ENCODE measurements at places on chromosomes 12 and 14.
A peak's percentile ranks its signal among the peaks of the same experiment; 100 is the strongest.

DNA sequence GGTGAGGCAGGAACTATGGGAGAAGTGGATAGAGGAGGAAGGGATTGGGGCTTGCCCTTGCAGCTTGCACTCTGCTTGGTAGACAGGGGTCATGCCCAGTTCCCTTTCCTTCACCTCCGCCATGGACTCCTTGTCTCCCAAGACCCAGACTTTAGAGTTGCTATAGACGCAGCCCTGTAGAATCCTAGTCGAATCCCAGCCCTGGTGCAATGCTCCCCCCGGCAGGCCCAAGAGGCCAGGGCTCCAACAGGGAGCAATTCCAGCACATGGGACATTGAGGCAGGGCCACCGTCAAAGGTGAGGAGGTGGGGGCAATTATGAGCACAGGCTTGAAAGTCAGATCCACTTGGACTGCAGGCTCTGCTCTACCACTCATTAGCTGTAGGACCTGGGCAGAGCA lies 29.5 kb upstream of the BCDIN3D start:
- no peak for DNase-seq

GRCh38 chr14:103220134-103220981 lies 97.1 kb downstream of the TNFAIP2 start:
- DNase-seq = no peak

DNA sequence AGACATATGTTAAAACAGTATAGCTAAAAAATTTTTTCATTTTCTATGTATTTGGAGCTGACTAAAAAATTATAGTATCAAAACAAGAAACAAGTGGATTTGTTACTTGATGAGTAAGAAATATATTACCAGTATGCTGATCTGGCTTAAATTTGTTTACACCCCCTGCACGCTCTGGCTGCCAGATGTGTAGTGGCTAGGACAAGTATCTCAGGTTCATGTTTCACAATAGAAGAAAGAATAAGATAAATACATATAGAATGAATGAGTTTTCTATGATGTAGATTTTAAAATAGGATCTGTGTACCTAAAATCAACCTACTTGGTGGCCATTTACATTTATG lies 13.1 kb downstream of the NAA30 start:
- DNase-seq = no peak

DNA sequence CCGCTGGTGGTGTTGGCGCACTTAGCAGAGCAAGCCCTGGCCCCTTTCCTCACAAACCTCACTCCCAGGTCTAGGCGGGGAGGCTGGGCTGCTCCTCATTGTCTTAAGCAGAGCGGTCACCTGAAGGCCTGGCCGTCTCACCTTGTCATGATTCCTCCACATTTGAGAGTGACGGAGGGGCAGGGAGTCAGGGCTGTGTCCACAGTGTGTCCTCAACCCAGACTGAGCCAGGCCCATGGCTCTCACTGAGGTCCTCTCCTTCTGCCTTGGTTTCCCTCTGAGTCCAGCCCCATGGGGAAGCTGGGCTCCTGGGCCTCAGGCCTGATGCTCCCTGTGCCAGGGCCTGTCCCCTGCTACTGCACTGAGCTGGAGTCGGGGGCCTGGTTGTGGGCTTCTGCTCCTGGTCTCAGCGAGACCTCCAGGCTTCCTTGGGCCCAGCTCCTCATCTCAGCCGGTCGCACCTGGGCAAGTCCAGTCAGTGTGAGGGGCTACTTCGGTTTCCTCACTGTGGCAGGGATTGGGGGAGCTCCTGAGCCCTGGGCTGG lies 44.9 kb downstream of the KRT80 start:
- DNase-seq = no peak

GRCh38 chr14:103078860-103079587 lies 5.0 kb upstream of the LBHD2 start:
- no peak for DNase-seq

GRCh38 chr14:67331368-67332125 lies 28.1 kb downstream of the ATP6V1D start:
- DNase-seq = peak; percentile 13

DNA sequence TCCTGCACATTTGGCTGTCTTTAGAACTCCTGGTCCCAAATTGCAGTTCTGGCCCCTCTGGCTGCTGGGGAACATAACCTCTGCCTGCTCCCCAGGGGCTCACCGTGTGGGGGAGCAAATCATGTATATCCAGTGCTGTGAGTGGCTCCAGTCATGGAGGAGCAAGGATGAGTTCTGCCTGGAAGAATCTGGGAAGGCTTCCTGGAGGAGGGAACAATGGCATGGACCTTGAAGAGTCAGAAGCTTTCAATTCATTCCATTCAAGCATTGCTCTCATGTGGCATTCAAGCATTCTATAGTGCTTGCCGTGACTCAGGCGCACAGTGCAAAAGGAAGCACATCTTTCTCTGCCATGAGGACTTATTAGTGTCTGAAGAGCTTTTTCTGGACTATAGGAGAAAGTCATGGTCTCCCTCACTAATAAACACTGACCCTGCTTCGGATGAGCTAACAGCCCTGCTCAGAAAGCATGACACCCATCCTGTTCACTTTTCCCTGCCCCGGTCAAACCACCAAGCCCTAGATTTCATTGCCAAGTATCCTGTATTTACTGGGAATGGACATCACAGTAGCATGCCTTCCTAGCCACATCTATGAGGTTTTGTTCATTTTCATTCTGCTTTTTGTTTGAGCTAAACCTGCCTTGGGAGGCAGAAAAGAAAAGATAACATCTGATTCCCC lies 3.5 kb downstream of the IFI27 start:
- DNase-seq = no peak

GRCh38 chr12:56590237-56590830 lies 39.8 kb downstream of the BAZ2A start:
- peak; percentile 26 for DNase-seq

- DNase-seq = no peak
Measured at GRCh38 chr12:53514628-53515290, 7.5 kb upstream of the NPFF start.

GRCh38 chr14:94384342-94384741 lies 4.1 kb downstream of the SERPINA1 start:
- no peak for DNase-seq

DNA sequence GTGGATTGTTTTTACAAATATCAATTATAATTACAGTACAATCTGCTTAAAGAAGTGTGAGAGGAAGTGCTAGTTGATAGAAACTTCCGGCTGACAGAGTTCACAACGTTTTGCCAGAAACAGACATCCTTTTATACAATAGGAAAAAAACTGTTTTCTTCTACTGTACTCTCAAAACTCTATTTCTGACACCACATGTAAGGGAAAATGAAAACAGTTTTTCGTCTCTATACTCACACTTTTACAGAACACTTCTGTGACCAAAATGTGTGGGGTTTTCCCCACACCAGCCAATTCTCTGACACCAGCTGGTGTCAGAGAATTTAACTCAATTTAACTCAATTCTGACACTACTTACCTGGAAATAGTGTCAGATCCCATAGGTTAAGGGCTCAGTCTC lies 24.2 kb upstream of the HIF1A start:
- DNase-seq = no peak

- peak; percentile 92 for DNase-seq
Measured at GRCh38 chr14:20681348-20682126, 2.8 kb upstream of the RNASE4 start.

GRCh38 chr12:114160445-114160844 lies 194.3 kb upstream of the RBM19 start:
- no peak for DNase-seq

DNA sequence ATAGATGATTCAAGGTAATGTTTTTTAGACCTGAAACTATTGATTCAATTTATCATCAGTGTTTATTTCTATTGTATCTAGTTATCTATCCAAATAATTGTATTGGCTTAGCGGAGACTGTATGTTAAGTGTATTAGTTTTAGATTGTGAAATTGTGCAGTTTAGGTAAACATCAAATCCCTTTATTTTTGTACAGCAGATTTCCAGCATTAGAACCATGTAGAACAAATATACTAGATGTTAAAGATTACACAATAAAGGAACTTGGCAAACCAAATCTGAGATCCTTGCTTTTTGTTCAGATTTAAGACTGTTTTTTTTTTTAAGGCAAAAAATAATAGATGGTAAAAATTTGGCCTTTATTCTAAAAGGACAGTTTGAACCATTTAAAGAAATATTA lies 39.3 kb downstream of the PPM1A start:
- DNase-seq = no peak

- no peak for DNase-seq
Measured at GRCh38 chr12:20711846-20712245, 16.7 kb downstream of the SLCO1C1 start.

- no peak for DNase-seq
Measured at GRCh38 chr14:94670692-94671285, 58.6 kb downstream of the SERPINA3 start.

DNA sequence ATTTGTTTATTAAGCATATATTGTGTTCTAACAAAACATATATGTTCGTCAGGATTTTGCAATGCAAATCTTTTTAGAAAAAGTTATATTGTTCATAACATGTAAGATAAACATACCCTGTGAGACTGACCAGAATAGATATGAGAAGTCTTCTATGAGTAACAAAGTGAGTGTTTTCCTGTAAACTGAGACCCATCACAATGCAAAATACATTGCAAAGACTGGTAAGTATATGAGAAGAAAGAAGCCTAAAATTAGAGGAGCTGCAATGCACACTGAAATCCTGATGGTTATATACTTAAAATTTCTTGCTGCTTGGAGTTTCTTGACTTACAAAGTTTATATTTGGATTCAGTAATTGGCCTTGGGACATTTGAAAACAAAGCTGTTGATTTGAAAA lies 6.0 kb downstream of the HMGA2 start:
- DNase-seq = no peak

DNA sequence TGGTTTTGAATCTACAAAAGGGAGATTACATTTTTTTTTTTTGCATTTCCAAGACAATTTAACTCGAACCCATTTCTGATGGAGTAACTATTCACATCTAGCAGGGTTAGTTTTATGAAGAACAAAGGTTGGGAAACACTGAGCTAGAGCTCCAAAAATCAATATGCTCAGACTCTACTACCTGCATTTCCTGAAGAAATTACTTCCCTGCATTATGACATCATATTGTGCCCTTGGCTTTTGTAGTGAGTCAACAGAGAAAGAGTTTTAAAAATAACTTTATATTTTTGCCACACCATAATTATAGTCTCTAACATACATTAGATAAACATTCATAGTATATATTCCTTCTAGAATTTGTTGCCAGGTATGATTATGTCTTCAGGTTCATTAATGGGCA lies 14.8 kb downstream of the GRIP1 start:
- DNase-seq = no peak

DNA sequence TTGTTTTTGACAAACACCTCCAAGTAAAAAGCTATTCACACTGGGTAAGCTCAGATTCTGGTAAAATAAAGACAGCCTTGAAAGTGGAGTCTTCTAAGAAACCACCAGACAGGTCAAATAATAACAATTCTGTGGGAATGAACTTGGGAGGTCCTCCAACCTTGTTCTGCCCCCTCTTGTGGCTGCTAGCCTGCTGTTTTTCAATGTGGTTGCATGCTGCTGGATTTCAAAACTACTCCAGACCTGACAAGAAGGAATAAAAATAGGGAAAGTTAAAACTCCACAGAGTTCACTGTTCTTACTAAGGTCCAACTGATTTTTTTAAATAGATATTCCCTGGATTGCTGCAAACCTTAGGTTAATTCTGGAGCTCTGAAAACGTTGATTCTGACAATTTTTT lies 32.2 kb upstream of the RIN3 start:
- peak; percentile 65 for DNase-seq

DNA sequence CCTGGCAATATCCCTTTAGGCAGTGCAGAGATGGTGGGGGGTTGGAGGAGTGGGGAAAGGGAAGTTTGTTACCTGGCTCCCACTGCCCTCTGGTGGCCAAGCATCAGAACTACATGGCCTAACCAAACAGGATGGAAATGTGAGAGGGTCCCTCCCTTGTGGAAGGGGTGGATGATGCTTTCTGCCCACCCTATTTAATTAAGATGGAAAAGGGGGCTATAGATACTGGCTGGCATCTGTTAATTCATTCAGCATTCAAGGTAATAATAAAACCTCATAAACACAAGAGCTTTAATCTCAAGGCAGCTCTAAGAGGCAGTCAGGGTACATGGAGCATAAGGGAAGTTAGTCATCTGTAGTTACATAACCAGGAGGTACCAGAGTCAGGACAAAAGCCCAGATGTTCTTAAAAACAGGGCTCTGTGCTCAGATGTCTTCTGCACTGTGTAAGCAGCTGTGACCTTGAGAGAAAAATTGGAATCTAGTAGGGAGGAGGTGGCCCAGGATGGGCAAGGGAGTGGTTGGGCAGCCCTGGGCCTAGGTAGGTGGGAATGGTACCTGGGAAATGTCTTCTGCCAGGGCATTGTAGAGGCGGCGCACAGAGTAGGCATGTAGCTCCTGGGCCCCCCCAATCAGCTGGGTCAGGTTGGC lies 4.6 kb downstream of the AP1G2 start:
- peak; percentile 49 for DNase-seq

DNA sequence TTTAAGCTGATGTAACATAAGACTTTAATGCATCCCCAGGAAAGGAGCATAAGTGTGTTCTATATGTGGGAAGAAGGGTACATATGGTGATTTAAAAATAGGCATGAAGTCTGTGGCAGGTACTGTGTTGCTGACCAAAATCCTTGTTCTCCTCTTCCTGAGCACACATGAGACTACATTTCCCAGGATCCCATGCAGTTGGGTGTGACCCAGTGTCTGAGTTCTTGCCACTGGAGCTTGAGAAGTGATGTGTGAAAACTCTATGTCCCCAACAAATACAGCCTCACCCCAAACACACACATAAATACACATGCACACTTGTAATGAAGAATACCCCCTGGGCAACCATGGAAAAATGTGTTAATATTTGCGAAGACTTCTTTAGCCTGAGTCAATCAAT lies 8.5 kb upstream of the SMIM10L1 start:
- no peak for DNase-seq

GRCh38 chr12:14777271-14777670 lies 26.0 kb downstream of the WBP11 start:
- DNase-seq = peak; percentile 3

DNA sequence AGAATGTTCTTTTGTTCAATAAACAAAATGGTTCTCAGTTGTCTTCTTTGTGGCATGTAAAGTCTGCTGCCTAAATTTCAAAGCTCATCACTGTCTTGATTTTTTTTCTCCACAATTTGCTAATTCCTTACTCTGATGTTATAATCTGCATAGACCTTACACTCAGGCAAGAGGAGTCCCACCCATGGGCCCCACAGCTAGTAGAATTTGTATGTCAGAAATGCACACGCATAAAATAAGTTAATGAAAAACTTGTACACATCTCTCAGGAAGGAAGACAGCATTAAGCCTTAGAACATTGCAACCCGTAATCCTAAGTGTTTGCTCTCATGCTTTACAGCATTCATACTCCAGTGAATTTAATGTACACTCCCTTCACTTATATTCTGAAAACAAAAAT lies 280.8 kb downstream of the ATXN7L3B start:
- DNase-seq = no peak

DNA sequence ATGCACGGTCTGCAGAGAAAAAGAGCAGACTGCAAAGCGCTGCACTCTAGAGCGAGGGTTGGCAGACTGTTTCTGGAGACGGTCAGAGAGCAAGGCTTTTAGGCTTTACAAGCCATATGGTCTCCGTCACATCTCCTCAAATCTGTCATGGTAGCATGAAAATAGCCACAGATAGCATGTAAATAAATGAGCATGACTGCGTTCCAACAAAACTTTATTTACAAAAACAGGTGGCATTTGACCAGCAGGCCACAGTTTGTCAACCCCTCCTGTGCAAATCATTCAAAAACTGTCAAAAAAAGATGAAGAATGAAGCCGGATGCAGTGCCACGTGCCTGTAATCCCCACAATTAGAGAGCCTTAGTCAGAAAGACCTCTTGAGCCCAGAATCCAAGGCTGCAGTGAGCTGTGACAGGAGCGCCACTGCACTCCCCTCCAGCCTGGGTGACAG lies 18.9 kb downstream of the SYNE3 start:
- no peak for DNase-seq
